ENCODE measurements at places on chromosomes 2 and 18. TPM values are rescaled to one million over a fixed set of nuclear protein-coding genes. Genes with fewer than 3 reads are reported as not detected.

Gene OR6B2
- not detected for total RNA-seq

Gene SRD5A2
- total RNA-seq: 0.28 TPM

DNA sequence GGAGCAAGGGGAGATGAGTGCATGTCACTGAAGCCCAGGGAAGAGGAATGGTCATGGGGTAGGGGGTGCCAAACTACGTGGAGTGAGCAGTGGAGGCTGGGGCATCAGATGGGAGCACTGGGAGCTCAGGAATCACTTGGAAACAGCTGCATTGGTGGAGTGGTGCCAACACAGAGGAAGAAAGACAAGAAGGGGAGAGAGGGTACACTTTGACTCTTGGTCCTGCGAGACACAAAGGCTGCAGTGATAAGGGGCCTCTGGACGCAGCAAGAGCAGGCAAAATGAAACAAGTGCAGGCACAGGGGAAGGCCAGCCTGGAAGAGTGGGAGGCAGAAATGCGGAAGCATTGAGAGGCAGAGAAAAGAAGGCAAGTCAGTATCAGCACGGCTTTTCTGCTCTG, 134.7 kb upstream of the SMIM21 start:
- no peak for DNase-seq

Gene CYP1B1
- 14.4 TPM for total RNA-seq

DNA sequence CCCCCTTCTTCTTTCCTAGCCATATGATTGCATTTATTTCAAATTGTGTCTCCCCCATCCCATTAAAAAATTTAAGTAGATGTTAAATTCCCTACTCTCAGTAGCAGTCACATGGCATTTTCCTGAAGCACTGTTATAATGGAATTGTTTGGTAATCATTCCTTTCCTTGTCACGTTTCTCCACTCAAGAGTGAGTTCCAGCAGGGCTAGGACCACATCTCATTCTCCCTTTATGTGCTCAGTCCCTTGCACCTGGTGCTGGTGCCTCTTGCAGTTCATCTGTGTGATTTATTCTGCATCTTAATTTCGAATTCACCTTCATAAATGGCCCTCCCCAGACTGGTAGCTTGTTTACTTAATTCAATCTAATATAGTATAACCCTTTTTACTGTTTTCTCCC, 70.3 kb upstream of the NOSTRIN start:
- no peak for DNase-seq

DNA sequence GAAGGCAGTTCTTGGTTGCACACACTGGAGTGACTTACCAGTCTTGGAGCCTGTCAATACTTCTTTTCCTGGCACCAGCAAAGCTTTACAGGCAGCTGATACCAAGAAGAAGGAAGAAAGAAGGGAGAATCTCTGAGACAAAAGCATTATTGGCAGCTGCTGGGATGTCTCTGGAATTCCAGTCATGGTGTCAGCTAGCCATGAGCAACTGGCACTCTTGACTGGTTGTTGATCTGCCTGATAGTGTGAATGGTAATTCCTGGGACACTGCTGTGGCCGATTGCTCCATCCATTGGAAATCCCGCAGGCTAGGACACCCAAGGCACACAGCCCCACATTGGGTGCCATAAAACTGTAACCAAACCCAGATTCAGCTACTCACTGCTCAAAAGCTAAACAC, 17.8 kb upstream of the SPAG16 start:
- DNase-seq: no peak

Gene SLC40A1
- 75.3 TPM for total RNA-seq

DNA sequence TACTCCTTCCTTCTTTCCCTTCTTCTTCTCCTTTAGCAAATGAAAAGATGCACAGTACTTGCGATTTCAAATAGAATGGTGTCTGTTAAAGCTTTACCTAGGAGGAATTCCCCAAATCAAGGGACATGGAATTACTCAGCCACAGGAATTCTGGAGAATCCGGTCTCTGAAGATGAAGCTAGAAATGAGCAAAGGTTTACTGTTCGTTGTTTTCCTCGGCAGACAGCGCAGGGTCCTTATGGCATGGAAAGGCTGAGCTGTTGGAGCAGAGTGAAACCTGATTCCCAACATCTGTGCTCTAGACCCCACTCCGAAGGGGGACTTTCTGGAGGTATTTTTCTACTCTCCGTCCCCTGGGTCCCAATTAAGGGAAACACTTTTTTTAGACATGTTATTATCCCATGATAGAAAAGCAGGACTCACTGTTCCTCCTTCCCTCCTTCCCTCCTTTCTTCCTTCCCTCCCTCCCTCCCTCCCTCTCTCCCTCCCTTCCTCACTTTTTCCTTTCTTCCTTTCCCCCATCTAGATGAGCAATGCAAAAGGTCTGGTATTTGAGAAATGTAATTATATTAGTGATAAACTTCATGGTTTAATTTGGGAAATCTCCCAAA, 47.1 kb downstream of the CDCA7 start:
- DNase-seq: no peak

Gene SLC5A7
- 0.05 TPM for total RNA-seq

DNA sequence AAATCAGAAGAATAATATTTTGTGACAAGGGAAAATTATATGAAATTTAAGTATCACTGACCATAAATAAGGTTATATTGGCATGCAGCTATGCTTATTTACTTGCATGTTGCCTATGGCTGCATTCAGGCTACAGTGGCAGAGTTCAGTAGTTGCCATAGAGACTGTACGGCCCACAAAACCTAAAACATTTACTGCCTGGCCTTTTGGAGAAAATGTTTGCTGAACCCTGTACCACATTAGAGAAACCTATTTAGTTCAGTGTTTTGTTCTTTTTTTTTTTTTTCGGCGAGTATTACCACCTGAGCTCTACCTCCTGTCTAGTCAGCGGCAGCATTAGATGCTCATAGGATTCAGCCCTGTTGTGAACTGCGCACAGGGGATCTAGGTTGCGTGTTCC, 163.7 kb downstream of the MCFD2 start:
- peak; percentile 50 for DNase-seq

DNA sequence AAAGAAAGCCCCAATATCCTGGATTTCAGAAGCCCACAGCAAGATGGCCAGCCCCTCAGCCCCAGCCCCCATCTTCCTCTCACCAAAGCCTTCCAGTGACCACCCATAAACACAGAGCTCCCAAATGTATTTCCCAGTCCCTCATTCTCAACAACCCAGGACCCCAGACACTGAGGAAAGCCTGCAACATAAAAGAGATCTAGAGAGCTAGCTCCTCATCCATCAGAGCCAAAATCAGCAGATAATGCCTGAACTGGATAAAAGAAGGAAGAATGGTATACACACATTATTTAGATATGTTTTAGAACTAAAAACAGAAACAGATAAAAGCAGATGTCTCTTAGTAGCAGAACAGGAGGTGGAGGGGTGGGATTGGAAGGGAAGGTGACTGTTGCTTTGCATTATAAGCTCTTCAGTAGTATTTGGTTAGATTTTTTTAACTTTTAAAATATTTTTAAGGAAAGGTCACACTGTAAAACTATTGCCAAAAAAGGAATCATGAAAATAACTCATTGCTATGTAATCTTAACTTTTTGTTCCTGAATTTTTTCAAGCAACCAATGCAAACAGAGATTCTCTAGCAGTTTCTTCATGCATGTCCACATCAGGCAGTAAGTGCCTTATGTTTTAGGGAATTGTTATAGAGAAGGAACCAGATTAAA, 144.2 kb upstream of the PKDCC start:
- no peak for DNase-seq

GRCh38 chr2:19767899-19768298, 133.9 kb downstream of the TTC32 start:
- no peak for DNase-seq

GRCh38 chr18:33594799-33595198, 16.8 kb downstream of the ASXL3 start:
- DNase-seq: no peak

Gene LRP1B
- 0.28 TPM for total RNA-seq

Gene PDE11A
- 0.14 TPM for total RNA-seq

- no peak for DNase-seq
These were observed 104.4 kb upstream of the GLI2 start for GRCh38 chr2:120631236-120631635.

GRCh38 chr18:5600378-5601071, 56.7 kb upstream of the EPB41L3 start:
- no peak for DNase-seq

- DNase-seq: no peak
These were observed 86.3 kb downstream of the PMS1 start for GRCh38 chr2:189870381-189871085.

DNA sequence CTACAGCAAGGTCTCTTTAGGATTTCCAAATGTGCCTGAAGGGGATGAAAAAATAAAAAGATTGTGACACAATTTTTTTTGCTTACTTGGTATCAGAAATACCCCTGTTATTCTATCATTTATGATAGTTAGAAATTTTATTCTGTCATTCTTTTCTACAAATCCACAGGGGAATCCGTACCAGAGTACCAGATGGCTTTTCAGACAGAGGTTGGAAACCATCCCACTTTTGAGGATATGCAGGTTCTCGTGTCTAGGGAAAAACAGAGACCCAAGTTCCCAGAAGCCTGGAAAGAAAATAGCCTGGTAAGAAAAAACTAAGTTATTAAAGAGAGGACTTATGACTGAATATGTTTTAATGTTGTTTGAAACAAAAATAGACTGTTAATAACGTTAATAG, 92.6 kb upstream of the FAM117B start:
- no peak for DNase-seq

- no peak for DNase-seq
These were observed 17.6 kb upstream of the DNER start for GRCh38 chr2:229731916-229732315.

Gene TGFA
- 1.6 TPM for total RNA-seq

Gene DNAJC5G
- total RNA-seq: not detected

DNA sequence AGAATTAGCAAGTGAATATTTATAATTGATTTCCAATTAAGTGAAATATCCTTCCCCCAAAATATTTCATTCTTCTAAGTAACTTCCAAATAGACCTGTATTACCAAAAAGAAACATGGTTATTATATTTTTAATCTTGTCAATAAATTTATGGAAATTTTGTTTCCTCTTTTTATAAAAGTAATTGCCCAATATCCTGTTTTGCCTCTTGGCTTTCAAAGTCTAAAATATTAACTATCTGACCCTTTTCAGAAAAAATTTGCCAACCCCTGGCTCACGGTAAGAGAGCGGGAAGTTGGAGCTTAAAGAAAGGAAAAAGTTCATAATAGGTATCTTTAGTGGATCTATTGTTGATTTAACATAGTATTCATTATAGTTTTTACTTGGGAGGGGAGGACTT, 20.4 kb upstream of the SANBR start:
- no peak for DNase-seq

DNA sequence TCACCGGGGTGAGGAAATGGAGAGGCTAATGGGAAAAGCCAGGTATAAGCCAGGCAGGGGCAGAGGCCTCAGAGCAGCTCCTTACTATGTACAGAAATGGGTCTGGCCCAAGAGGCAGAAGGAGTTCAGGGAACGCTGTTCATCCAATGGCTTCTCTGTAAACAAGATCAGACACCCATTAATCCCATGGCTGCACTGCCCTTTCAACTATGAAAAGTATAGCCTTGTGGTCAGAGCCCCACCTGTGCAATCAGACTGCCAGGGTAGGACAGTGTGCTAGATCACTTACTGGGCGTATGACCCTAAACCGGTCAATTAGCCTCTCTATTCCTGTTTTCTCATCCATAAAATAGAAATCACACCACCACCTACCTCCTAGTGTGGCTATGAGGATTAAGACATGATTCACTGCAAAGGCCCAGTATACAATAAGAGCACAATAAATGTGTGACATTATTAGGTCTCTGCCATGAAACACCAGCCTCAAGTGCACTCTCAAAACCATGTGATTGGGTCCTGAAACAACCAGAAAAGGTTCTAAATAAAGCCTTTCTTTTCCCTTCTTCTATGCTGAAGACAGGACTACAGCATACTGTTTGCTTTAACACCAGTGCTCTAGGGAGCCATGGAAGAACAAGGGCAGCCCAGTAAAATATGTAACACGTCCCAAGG, 4.4 kb downstream of the ANKRD44 start:
- DNase-seq: no peak

- no peak for DNase-seq
These were observed 200.3 kb upstream of the SLC39A10 start for GRCh38 chr2:195456771-195457170.

Gene ERBB4
- total RNA-seq: 0.19 TPM

- DNase-seq: peak; percentile 44
These were observed 1.1 kb downstream of the TLK1 start for GRCh38 chr2:171159372-171160118.

GRCh38 chr18:74944676-74945075, 264.3 kb downstream of the PTGR3 start:
- no peak for DNase-seq

DNA sequence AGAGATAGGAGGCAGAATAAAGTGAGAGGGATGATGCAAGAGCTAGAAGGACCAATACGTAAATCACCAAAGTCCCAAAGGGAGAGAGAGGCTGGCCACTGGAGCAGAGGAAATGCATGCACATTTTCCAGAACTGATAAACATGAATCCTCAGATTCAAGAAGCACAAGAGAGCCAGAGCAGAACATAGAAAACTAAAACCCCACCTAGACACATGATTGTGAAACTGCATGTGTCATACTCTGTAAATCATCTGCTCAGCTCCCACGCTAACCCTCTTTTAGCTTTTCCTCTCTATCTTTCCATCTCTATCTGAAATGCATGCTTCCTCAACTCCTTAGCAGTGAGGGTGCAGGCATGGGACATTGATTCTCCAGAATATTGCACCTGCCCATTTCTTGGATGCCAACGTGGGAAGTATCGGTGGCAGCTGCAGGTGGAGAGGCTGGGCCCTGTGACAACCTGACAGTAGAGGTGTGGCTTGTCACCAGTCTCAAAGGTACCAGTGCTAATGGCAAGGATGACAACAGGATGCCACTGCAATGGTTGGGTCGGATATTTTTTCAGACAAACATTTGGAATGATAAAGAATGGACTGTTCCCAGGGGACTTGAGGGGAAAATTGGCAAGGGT, 89.3 kb upstream of the OTOS start:
- no peak for DNase-seq

- no peak for DNase-seq
These were observed 893.8 kb upstream of the CELF4 start for GRCh38 chr18:38459131-38459994.

Gene GREB1L
- 0.09 TPM for total RNA-seq

GRCh38 chr2:5938566-5938896, 246.3 kb downstream of the SOX11 start:
- DNase-seq: no peak

GRCh38 chr2:214730248-214730647, 79.2 kb downstream of the BARD1 start:
- DNase-seq: no peak

DNA sequence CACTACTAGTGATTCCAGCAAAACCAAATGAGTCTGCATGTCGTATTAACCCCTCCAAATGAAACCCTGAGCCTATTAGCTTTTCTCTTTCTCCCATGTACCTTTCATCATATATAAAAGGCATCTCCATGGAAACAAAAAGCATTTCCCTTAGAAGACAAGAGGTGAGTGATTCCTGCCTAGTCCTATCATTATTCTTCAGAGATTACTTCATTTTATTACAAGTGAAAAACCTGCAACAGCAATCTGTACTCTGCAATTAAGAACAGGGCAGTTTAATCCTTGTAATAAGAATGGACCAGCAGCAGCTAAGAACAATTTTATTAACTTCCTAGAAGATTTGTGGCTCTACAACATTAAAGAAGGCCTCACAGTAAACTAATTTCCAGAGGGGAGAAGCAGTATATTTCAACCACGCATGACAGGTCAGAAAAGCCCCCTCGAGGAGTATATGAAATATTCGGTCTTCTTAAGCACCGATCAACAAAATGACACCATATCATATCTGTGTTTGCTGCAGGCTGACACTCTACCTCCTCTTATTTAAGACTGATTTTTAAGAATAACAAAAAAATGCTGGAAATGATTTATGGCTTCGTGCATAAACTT, 132.3 kb upstream of the TFPI start:
- DNase-seq: no peak
